ENCODE measurements at places on chromosomes 2 and 18. TPM values are rescaled to one million over a fixed set of nuclear protein-coding genes. Genes with fewer than 3 reads are reported as not detected.

DNA sequence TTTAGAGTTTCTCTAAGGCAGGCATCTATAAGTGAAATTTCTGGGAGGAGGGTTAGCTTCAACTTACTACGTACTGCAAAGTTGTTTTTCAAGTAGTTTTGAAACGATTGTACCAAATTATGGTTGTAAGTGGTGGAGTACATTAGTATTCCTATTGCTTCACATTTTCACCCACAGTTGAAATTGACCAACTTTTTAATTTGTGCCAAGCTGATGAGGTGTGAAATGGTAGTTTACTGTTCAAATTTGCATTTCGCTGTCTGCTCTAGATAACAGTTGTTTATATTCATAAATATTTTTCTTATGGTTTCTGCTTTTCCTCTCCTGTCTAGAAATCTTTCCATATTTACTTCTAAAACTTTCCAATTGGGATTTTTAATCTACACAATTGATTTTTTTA, 18.6 kb downstream of the NPC1 start:
- no peak for DNase-seq

The CYP26B1 gene
- 0.32 TPM for total RNA-seq

- no peak for DNase-seq
These were observed 26.9 kb downstream of the DIPK1C start for GRCh38 chr18:74430231-74430630.

The PARD3B gene
- total RNA-seq: 8.1 TPM

DNA sequence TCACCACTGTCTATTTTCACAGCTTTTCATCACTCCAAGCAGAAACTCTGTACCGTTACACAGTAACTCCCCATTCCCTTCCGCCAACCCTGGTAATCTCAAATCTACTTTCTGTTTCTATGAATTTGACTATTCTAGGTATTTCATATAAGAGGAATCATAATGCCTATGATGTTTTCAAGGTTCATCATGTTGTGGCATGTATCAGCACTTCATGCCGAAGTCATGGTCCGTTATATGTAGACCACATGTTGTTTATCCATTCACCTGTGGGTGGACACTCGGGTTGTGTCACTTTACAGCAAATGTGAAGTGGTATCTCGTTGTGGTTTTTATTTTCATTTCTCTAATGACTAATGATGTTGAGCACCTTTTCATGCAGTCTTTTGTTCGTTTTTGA, 21.6 kb downstream of the CPSF3 start:
- no peak for DNase-seq

- DNase-seq: peak; percentile 1
These were observed 1305.5 kb upstream of the NXPH2 start for GRCh38 chr2:140085674-140086073.

The OTOF gene
- total RNA-seq: 0.25 TPM

- DNase-seq: no peak
These were observed 740.5 kb upstream of the SALL3 start for GRCh38 chr18:78239090-78239457.

DNA sequence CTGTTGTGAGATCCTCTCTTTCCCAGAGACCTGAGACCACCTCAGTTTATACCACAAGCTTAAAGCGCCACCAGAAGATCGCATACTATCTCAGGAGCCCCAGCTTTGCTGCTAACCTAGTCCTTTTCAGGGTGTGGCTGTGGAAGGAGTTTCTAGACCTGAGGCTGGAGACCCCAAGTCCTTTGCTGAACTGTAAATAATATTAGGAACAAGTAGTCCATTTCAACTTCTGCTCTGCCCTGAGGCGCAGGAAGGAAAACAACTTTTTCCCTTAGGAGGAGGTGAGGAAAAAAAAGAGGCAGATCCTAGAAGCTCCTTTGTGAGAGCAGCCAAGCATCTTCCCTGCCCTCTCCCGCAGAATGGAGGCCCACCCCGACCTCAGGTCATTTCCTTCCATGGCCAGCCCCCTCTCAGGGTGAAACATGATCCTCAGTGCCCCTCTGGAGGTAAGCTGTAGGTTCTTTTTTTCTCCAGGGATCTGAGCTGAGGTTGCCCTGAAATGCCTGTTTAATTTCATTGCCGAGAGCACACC, 122.8 kb upstream of the LGALSL start:
- DNase-seq: no peak

DNA sequence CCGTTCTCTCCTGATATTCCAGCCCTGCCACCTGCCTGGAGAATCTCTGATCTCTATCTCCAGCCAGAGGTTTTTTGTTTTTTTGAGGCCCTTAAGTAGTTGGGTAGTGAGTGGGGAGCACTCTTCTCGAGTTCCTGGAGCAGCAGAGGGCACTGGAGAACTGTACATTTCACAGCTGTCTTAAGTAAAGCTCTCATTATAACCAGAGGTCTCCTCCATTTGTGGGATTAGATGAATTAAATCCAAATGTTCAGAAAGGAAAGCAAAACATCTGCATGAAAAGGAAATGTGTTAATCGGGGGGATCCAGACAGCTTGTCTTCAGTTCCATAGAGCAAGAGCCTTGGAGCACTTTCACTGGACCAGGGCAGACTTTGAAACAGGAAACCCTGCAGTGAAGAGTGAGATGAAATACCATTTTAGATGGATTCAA, 32.8 kb downstream of the AOX1 start:
- peak; percentile 61 for DNase-seq

The ATAD2B gene
- 10.9 TPM for total RNA-seq

DNA sequence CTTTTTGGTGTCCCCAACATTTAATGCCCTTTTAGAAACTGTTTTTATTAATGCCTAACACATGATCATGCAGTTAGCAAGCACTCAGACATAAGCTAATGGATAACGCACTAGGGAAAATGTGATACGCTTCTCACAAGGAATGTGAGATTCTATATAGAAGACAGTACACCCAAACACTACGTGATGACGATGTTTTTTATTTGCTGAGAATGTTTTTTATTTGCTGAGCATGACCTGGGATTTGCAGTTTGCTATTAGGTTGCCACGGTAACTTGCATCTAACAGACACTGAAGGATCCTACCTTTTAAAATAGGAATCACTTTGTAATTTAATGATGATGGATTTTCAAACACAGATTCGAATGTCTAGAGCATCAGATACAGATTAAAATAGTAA, 4.9 kb downstream of the SMC6 start:
- DNase-seq: no peak

The FTCDNL1 gene
- 0.13 TPM for total RNA-seq
